ENCODE measurements at places on chromosomes 4 and X.

- no peak for DNase-seq
Measured at GRCh38 chr4:2583517-2583916, 47.1 kb downstream of the FAM193A start.

DNA sequence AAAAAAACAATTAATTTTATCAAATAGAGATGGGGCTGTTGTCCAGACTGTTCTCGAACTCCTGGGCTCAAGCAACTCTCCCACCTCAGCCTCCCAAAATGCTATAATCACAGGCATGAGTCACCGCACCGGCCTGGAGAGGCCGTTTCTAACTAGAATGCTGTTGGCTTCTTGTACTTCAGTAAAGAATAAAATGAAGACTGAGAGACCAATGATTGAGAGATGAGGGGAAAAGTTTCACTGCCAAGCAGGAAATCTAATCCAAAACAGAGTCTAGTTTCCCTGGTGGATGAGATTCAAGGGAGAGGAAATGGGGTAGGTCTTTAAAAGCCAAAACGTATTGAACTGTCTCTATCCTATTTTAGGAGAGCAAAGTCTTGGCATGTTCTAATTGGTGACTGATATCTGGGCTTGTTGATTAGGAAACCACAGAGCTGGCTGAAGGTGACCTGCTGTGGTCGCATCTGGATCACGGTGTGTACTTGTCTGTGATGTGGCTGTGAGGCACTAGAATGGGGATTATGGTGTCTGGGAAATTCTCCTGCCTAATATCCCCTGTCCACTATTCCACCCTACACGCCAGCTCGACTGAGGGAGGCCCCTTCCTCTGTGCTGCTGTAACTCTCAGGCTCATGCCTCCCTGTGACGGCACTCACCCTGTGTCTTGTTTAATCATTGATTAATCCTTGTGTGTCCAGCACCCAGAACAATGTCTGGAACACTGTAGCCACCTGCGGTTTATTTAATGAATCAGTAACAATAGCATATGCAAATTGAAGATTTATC is 15.0 kb upstream of the TRIM2 start:
- DNase-seq, result no peak

- no peak for DNase-seq
Measured at GRCh38 chr4:177826973-177827372, 384.7 kb upstream of the AGA start.

- DNase-seq, result no peak
Measured at GRCh38 chr4:168883513-168883912, 126.5 kb downstream of the CBR4 start.

DNA sequence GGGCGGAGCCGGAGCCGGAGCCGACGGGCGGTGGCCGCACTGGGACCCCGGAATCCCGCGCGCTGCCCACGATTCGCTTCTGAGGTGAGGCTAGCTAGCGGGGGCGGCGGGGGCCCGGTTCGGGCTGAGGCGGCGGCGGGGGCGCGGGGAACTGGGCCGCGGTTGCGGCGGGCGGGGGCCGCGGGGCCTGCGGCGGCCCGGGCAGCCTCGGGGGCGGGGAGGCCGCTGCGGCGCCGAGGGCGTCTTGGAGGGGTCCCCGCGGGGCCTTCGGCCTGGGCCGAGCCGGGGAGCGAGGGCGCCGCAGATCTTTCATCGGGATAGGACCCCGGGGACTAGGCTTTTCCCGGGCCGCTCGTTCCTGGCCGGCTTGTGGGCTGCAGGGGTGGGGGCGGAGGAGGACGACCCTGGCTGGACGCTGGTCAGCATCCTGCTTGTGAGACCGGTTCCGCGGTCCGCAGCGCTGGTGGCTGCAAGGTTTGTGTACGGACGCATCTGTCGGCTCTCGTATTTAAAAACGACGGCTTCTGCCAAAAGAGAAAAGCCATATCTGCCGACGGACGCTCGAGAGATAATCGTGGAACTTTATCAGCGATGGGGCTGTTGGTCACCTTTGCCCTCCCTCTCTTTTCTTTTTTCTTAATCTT is 419 bp downstream of the ADD1 start:
- DNase-seq, result no peak

DNA sequence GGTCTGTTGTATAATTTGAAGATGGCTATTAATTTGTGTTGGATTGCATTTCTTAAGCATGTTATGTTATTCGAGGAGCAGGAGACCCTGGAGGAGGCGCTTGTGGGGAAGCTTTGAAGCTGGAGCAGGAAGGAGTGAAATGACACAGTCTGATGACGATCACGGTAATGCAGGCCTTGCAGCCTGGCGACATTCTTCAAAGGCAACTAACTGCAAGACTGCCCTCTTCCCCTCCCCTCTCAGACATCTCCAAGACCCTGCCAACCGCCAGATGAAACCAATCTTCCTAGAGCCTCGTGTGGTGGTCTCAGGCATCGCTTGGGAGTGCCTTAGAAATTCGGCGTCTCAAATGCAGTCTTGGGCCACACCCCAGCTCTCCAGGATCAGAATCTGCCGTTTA is 16.1 kb downstream of the CLCN4 start:
- no peak for DNase-seq

DNA sequence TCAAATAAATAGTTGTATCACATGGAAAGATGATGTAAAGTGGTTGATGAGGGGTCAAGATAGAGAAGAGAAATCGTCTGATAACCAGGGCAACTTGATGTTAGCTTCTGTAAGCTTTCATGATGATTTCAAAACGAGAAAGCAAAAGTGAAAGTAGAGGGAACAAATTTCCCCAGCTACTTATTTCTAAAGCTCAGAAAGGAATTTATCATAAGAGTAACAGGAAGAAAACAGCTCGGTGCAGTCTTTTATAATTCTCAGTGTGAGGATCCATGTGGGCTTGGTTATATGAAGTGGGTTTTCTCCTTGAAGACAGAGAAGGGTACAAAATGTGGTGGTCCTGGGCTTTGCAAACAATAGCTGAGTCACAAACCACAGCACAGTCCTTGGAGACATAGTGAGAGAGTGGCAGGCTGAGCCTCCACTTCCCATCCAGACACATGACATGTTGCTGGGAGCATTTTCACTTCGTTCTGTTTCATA is 32.1 kb upstream of the GLRA2 start:
- no peak for DNase-seq

DNA sequence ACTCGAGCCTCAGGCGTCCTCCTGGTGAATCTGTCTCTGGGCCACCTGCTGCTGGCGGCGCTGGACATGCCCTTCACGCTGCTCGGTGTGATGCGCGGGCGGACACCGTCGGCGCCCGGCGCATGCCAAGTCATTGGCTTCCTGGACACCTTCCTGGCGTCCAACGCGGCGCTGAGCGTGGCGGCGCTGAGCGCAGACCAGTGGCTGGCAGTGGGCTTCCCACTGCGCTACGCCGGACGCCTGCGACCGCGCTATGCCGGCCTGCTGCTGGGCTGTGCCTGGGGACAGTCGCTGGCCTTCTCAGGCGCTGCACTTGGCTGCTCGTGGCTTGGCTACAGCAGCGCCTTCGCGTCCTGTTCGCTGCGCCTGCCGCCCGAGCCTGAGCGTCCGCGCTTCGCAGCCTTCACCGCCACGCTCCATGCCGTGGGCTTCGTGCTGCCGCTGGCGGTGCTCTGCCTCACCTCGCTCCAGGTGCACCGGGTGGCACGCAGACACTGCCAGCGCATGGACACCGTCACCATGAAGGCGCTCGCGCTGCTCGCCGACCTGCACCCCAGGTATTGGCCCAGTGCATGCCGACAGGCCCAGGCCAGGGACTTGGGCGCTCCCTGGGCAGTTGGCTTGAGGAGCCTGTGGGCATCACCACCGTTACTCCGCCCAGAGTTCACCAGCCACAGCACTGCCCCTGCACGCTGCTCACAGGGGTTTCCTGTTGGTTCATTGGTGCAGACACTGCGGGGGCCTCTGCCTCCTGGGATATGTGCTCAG is 1.1 kb downstream of the GPR78 start:
- DNase-seq, result no peak

GRCh38 chrX:114800719-114801118 is 216.7 kb downstream of the IL13RA2 start:
- DNase-seq, result no peak

- DNase-seq, result no peak
Measured at GRCh38 chr4:27006646-27007045, 146.0 kb downstream of the STIM2 start.

- DNase-seq, result no peak
Measured at GRCh38 chr4:89193843-89194242, 82.5 kb downstream of the TIGD2 start.

GRCh38 chrX:37350034-37350365 is 836 bp downstream of the PRRG1 start:
- no peak for DNase-seq
